Stimulated activated CD4-positive, alpha-beta T cell treated with anti-CD3 and anti-CD28 coated beads, Interleukin-4, amount 100 ng/mL, for 48 hours (primary cell): ENCODE measurements at places on chromosomes 3 and 15.

DNA sequence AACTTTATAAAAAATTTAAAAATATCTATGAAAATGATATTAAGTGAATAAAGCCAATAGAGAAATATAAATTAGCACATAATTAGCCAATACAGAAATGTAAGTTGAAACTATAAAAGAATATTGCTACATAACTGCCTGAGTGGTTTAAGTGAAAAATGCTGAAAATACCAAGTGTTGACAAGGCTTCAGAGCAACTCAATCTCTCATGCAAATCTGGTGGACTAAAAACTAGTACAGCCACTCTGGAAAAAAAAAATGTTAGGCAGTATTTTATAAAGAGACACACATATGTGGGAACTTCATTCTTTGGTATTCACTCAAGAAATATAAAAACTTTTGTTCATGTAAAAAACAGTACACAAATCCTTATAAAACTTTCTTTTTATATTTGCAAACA lies 833.7 kb upstream of the ROBO1 start:
- no peak for DNase-seq

DNA sequence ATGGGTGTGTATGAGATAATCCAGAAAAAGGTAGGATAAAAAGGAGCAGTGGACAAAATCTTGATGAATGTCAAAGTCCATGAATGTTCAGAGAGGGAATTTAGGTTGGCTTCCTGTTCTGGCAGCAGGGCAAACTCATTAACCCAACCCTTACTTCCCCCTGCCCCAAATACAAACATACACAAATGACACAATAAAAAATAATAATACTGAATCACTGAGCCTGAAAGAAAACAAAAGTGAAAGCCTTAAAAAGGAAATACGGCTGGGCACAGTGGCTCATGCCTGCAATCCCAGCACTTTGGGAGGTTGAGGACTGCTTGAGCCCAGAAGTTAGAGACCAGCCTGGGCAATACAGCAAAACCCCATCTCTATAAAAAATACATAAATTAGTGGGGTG lies 62.9 kb downstream of the GPR176 start:
- DNase-seq = no peak

- no peak for DNase-seq
Measured at GRCh38 chr15:36970522-36970921, 129.8 kb downstream of the MEIS2 start.

DNA sequence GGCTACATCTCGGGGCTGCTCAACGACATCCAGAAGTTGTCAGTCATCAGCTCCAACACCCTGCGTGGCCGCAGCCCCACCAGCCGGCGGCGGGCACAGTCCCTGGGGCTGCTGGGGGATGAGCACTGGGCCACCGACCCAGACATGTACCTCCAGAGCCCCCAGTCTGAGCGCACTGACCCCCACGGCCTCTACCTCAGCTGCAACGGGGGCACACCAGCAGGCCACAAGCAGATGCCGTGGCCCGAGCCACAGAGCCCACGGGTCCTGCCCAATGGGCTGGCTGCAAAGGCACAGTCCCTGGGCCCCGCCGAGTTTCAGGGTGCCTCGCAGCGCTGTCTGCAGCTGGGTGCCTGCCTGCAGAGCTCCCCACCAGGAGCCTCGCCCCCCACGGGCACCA lies 17.0 kb downstream of the ANKRD63 start:
- no peak for DNase-seq

DNA sequence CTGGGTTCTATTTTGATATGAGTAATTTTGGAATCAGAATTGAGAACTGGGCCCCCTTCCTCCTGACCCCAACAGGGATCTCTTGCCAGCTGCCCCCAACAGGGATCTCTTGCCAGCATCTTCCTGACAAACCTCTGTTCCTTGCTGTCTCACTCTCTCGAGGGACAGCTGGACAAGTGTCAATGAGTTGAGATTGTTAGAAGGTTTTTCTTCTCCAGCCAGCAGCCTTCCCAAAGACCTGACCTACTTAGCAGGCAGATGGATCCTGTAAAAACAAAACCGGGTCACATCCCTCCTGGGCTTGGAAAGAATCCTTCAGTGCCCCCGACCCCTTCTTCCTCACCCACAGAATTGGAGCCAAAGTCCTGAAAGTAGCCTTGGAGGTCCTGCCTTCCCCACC lies 21.6 kb downstream of the LIMD1 start:
- DNase-seq = no peak

DNA sequence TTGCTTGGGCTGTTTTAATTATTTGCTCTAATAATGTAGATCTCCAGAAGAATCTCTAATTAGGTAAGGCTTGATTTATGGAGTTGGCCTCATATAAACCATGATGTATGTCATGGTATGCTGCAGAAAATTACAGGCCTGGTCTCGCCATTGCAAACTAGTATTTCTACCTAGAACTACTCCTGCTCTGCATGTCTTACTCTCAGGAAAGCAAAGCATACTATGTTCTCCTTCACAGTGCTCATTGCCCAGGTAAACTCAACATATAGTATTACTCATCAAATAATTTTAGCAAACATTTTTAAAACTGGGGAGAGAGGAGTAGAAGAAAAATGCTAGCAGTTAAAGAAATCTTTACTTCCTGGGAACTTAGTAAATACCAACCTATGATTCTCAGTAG lies 90.7 kb downstream of the FILIP1L start:
- DNase-seq = no peak

DNA sequence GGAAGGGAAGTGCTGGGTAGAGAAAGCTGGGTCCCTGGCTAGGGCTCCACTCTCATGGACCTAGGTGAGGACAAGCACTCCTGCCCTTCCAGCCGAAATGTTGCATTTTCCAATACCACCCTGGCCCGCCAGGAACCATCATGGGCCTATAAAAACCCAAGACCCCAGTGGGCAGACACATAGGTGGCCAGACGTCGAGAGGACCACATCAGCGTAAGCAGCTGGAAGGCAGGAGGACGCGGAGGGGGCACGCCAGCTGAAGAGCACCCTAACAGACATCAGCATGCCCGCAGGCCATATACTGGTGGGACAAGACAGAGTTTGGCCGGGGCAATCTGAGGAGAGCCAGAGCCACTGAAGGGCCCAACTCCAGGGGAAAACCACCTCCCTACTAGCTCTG lies 98.3 kb downstream of the GBE1 start:
- DNase-seq = no peak

DNA sequence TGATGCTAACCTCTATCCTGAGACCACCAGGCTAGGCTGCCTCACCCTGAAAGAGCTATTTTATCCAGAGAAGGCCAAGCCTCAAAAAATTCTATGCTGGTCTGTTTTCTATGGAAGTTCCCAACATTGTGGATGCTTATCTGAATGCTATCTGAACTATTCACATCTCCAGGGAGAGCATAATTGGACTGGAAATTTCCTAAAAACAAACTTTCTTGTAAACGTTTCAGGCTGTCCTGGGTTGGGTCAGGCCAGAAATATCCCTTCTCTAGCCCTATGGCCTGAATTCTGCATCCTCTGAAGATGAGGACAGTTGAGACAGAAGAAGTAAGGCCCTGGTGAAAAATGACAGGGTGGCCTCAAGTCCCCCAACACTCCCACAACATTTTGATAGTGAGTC lies 706.4 kb upstream of the NR2F2 start:
- no peak for DNase-seq

DNA sequence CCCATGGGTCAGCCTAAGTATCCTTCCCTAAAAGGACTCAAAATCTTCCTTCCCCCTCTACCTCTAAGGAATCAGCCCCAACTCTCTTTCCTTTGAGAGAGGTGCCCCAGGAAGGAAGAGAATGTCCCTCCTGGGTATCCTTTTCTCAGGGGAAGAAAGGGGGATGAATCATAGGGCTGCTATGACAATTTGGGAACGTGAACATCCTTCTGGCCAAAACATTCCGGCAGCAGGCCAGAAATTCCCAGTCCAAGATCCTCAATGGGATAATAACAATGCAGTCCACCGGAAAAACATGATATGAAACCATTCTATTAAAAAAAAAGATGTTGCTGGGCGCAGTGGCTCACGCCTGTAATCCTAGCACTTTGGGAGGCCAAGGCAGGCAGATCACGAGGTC lies 50.8 kb upstream of the CACNA2D3 start:
- DNase-seq = no peak

DNA sequence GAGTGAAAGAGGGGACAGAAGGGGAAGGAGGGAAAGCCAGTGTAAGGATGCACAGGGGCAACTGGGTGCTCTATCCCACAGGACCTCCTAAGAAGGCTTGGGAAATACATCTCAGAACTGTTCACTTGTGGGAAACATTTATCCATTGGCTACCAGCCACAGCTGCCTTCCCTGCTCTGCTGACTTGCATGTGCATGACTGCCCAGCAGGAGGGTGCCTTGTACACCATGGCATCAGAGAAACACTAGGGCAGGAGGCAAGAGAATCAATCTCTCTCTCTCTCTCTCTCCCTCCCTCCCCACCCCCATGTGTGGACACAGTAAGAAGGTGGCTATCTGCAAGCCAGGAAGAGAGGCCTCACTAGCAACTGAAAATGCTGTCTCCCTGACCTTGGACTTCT lies 62.9 kb upstream of the ZBTB38 start:
- DNase-seq = no peak

DNA sequence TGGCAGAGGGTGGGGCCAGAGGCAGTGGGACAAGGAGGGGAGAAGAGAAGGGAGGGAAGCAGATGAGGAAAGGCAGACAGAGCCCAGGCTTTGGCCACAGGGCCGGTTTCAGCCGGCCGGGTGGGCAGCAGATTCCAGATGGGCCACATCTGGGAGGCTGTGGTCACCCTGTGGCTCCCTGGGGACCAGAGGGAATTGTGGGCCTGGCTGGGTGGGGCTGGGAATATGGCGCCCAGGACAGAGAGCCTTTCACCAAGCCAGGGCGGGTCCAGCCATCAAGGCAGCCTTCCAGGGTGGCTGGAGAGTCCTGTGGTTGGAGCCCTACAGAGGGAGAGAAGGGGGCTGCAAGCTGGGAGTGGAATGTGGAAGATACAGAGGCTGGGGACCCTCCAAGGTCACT lies 18.9 kb downstream of the PTH1R start:
- no peak for DNase-seq

- no peak for DNase-seq
Measured at GRCh38 chr3:10142707-10143560, 1.4 kb downstream of the VHL start.

DNA sequence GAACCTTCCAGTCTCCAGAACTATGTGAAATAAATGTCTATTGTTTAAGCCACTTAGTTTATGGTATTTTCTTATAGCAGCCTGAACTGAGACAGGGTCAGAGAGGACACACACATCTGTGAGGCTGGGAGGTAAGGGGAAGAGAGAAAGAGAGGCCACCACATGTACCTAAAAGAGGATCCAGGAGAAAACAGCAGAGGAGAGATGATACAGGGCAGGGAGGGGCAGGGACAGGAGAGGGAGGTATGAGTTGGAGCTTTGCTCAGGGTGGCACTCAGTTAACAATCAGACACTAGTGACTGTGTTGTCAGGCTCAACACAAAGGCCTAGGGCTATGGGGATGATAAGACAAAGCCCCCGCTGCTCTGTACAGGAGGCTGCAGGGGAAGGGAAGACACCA lies 17.6 kb downstream of the KIF9 start:
- DNase-seq = no peak

GRCh38 chr3:50617096-50617791 lies at the start of gene MAPKAPK3:
Gene MAPKAPK3 (plus strand): TSS chr3:50617151. CDS start chr3:50617566, 415 bp downstream.
- no peak for DNase-seq

DNA sequence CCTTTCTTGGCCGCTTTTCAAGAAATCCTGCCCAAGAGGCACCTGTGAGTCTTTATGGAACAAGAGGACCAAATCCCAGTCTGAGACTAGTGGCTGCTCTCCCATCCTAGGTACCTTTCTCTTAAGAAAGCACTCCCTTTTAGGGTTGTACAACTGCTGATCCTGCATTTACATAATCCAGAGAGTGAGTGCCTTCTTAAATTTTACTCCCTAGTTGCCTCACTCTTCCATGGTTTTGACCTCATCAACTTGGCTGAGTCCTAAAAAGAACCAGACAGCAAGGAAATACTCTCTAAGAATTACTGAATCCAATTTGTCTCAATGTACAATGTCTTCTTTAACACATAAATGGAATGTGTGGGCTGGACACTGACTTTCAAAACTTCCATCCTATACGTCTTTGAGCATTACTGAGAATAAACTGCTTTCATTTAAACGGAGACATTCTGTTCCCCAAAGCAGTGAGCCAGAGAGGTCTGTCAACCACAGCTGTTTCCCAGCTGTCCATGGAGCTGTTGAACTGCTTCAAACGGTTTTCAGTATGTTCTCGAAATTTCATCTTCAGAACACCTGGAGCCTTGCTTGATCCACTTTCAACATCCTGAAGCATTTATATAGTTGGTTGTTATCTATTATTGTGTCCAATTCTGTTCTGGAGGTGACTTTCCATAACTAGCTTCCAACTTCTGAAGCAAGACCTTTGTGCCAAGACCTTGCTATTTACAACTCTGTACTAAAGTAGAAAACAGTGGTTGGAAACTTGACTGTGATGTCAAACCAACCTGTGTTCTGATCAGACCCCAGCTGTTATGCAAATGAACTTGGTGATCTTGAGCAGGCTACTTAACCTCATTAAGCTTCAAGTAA lies 179.1 kb downstream of the SLC9A9 start:
- no peak for DNase-seq

DNA sequence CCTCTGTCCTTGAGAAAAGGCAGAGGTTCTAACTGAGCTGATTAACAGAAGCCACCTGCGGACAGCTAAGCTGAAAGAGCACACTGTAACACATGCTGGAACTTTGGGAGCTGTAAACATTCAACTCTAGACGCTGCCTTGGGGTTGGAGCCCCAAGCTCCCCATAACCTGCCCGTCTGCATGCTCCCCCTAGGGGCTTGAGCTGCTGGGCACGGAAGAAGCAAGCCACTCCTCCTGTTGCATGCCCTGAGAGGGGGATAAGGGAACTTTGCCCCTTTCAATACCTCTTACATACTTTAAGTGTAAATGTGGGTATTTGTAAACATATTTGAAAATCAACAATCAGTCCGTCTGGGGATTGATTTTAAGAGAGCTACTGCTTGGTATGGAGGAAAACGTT lies 188.4 kb downstream of the ADAMTSL3 start:
- no peak for DNase-seq

GRCh38 chr3:109242187-109242523 lies 74.2 kb downstream of the DPPA2 start:
- no peak for DNase-seq

- DNase-seq = no peak
Measured at GRCh38 chr3:123330441-123330991, 118.4 kb downstream of the ADCY5 start.

- no peak for DNase-seq
Measured at GRCh38 chr3:59885899-59886400, 836.1 kb upstream of the CFAP20DC start.

DNA sequence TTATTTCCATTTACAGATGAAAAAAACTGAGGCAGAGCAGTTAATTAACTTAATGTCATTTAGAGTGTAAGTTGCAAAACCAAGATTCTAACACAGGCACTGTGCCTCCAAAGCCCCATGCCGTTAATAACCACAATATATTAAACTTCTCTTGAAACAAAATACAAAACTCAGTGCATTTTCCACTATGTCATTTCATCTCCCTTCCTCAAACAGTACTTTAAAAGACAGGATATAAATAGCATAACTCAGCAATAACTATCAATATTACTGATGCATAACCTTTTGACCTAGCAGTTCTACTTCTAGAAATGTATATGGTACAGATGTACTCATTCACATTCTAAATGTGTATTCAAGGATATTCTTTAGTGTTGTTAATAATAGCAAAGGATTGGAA lies 5.1 kb upstream of the TASOR start:
- DNase-seq = no peak

- DNase-seq = no peak
Measured at GRCh38 chr15:63655683-63656372, 58.6 kb downstream of the FBXL22 start.
